Heart right ventricle (tissue), 16 donors: ENCODE measurements at places on chromosomes 11 and 22. TPM values are rescaled to one million over a fixed set of nuclear protein-coding genes. Genes with fewer than 3 reads are reported as not detected.

The OTOG gene
- polyA plus RNA-seq = not detected

DNA sequence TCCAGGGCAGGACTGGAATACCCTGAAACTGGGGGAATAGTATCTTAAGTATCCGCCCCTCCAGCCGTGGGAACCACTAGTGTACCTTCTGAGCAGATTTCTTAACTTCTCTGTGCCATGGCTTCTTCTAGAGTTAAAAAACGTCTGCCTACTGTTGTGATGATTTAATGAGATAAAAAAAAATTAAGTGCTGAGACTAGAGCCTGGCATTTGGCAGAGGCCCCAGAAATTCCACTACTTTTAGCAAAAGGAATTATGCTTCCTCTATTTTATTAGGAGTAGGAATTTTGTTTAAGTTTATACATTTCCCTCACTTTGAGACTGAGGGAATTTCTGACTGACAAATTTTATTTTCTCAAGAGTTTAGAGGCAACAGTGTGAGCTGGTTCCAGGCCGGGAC is 371.2 kb upstream of the B3GAT1 start:
- no peak for DNase-seq

The F2 gene
- 0.04 TPM for polyA plus RNA-seq

DNA sequence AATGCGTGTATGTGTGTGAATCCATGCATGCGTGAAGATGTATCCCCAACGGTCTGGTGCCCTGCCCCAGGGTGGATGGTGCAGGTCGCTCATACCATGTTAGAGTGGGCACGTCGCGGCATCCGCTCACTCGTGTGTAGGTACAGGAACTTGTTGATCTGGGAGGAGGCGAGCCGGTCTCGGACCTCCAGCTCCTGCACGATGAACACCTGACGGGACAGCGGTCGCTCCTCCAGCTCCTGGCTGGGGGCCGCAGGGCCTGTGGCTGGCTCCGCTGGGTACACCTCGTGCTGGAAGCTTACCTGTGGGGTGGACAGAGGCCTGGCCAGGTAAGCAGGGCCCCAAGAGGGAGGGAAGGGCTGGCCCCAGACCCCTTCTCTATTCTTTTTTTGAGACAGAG is 18.5 kb downstream of the ATG2A start:
- DNase-seq = no peak

The PLEKHA7 gene
- 15.3 TPM for polyA plus RNA-seq

GRCh38 chr22:43481568-43482317 is 69.9 kb downstream of the MPPED1 start:
- no peak for DNase-seq

DNA sequence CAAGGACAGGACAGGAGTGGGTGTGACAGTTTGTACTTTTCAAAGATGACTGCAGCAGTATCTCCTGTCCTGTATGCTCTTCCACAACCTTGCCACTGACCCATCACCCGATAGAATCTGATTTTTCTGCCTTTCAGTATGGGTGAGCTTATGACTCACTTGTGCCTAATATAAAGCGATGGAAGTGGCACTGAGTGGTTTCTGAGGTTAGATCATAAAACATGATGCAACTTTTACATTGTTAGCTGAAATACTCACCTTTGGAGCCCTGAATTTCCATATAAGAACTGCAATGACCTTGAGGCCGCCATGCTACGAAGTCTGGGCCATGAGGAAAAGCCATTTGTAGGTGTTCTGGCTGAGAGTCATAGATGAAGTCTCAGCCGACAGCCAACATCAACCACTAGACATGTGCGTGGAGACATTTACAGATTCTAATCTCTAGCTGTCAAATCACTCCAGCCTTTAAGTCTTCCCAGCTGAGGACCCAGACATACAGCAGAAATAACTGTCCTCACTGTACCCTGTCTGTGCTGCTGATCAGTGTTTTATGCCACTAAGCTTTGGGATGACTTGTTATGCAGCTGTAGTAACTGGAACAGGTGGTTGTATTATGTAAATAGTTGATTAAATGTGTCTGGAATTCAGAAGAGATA is 105.9 kb upstream of the ARHGAP20 start:
- no peak for DNase-seq

The CLDN5 gene
- 102 TPM for polyA plus RNA-seq

The TMEM132A gene
- polyA plus RNA-seq = 10.0 TPM

GRCh38 chr11:57867966-57868365 is 106.4 kb downstream of the CTNND1 start:
- DNase-seq = no peak

DNA sequence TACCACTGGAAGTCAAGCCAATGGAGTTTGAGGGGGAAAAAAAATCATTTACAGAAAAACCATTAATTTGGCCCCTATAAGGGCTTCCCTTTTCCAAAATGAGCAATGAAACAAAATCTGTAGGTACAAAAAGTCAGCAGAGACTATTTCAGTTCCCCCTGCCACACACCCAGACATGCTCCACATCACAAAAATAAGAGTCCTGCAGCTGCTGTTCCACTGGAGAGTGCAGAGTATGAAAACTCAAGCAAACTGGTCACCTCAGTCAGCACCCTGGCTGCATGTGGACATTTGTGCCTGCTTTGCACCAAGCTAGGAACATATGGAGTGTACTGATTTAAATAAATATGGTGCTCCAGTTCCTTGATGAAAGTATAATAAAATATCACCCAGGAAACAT is 15.1 kb downstream of the POU2AF1 start:
- no peak for DNase-seq

The CEP164 gene
- polyA plus RNA-seq = 3.8 TPM
